Activated CD4-positive, CD25-positive, alpha-beta regulatory T cell (primary cell): ENCODE measurements at places on chromosomes 13 and 19.
A peak's percentile ranks its signal among the peaks of the same experiment; 100 is the strongest.

GRCh38 chr19:54674021-54674617 is 11.3 kb downstream of the LILRB4 start:
- DNase-seq, result no peak

DNA sequence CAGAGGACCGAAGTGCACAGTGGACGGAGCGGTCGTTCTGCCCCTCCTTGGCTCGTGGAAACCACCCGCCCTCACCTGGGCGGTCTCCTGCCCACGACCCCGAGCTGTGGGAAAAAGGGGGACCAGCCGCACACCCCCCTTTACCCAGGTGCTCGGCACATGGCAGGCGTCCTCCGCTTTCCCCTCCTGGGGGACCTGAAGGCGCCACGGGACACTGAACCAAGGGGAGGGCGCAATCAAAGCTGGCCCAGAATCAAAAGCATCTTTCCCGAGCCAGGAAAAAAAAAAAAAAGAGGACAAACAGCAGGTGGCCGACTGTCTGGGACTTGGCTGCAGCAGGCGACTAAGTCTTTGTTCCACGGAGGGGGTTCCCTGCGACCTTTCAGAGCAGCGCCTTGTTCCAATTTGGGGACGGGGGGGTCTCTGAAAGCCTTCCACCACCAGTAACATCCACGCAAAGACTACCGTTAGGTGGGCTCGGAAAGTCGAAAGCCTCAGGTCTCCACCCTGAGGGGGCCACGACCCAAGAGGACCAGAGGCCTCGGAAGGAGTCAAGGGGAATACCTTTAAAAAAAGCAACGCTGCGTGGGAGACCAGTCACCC is 1.1 kb downstream of the MBD3 start:
- DNase-seq, result no peak

DNA sequence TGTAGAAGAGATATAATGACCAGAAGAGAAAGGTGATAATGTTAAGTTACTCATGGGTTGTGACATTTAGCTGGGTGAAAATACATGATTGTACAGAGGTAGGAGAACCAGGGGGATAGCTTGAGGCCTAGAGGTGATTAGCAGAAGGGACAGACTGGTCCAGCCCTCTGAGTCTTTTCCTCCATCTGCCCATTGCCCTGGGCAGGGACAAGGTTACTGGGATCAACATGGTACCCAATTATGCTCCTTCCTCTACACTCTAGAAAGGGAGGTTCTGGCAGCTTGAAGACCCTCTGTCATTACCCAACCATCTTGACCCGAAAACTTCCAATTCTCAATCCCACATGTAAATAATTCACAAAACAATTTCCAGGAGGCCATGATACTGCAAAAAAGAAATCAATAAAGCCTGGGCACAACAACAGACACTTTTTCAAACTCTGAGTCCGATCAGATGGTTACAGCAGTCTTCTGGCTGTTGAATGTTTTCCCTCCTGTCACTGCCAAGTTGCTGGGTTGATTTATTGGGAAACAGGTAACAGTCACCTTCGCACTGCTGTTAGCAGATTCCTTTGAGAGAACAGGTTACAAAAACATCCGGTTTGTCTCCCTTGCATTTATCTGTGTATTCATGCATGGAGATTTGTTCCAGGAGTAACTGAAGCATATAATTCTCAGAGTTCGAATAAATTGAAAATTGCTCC is 239.1 kb upstream of the HTR2A start:
- DNase-seq, result no peak

DNA sequence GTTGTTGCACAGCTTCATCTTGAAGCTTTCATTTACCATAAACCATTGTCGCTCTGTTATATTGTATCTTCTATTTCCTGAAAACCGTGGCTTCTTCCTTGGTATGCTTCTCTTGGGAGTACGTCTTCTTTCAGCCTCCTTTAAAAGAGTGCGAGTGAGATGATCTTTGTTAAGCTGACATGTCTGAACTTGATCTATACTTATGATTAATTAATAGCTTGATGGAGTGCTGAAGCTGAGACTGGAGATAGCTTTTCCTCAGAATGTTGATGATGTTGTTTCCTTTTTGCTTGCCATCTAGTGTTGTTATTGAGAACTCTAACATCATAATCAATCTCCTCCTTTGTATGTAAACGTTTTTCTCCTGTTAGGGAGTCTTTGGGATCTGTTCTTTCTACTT is 529.3 kb upstream of the SPRY2 start:
- DNase-seq, result no peak

DNA sequence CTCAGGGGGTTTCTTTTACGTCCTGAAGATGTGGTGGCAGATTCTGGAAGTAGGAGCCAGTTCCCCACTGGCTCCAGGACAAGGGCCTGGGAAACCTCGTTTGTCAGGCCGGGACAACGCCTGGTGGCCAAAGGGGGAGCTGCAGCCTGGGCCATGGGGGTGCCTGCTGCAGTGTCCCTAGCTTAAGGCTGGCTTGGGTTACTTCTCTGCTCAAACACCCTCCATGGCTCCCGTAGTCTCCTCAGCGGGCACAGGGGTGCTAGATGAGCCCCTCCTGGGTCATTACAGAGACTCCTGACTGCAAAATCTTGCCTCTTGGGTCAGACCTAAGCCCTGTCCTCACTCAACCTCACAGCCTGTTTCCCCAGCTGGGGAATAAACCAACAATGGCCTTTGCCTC is 14.7 kb downstream of the CILP2 start:
- no peak for DNase-seq

GRCh38 chr19:42282819-42283187 is 13.8 kb downstream of the CIC start:
- no peak for DNase-seq

GRCh38 chr19:16289594-16289993 is 35.0 kb upstream of the KLF2 start:
- no peak for DNase-seq

GRCh38 chr13:31032528-31033113 is 100.2 kb downstream of the TEX26 start:
- DNase-seq, result no peak

DNA sequence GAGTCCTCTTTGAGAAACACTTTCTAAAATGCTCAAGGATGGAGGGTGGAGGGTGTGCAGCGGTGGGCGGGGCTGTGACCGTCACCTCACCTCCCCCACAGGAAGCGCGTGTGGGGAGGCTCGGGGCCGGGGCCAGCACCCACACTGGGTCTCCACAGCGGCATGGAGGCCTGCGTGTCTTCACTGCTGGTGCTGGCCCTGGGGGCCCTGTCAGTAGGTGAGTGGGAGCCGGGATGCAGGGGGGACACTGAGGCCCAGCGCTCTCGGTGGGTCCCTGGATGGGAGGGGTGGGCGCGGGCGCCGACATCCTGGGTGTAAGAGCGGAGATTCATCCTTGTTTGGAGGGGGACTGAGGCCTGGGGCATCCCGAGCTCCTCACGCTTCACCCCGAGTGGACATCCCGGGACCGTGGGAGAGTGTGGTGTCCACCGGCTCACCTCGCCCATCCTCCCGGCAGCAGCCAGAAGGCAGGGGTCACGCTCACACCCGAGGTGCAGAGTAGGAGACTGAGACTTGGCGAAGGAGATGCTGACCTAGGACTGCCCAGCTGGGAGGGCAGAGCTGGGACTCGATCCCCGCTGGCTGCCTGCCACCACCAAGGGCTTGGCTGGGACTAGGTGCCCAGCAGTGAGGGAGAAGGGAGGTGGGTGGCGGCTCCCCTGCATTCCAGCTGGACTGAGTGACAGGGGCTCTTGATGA is at the start of gene GZMM:
Gene GZMM (plus strand): TSS at position 144 of the 699 bp plus-strand sequence. CDS start 19 bp downstream, at position 163.
- DNase-seq, result no peak

DNA sequence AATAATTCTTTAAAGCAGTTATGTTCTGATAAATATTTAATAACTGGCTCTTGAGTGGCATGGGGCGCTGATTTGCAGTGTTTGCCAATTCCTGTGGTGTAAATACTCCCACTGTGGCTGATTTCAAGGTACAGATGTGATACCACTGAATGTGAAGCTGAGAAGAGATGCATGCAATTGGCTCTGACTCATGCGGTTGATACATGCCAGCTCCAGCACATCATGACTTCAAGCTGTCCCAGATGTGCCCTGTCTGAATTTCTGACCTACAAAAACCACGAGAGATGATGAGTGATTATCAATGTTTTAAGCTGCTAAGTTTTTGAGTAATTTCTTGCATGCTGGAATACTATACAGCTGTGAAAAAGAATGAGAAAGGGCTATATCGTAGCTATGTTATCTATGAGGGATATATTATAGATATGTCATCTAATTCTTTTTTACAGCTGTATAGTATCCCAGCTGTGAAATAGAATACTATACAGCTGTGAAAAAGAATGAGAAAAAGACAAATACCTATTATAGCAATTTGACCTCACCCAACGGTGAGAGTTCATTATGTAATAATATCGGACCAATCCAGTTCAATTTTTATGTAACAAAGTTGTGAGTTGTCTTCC is 7.6 kb upstream of the ACSBG2 start:
- no peak for DNase-seq

DNA sequence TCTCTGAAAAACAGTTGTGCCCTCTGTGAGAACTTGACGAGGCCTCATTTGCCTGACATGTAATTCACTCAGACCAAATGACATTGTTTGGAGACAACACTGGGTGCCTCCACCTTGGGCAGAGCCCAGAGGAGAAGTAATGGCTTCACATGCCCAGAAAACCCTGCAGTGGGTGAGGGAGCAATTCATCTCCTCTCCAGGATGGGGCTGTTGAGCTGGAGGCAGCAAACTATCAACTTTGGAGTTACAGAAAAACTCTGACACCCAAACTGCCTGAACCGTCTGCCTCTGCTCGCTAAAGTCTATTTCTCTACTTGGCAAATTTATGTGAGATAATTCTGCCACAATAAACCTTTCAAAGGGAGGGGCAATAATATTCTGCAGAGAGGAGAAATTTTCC is 146.9 kb downstream of the DCLK1 start:
- no peak for DNase-seq

DNA sequence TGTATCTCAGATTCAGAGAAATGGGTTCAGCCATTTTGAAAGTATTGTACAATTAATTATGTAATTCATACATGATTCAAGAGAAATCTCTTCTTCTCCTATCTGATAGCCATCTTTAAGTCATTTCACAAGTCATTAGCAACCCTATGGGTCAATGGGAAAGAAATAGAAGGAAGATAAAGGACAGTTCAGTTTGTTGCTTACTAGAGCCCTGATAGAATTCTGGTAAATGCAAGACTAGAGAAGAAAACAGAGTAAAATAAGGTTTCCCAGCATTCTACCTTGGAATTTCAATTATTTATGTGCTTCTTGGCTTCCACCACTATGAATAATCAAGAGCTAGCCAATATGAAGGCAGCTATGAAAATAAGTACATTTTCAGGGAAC is 117.7 kb downstream of the LHFPL6 start:
- DNase-seq, result no peak

DNA sequence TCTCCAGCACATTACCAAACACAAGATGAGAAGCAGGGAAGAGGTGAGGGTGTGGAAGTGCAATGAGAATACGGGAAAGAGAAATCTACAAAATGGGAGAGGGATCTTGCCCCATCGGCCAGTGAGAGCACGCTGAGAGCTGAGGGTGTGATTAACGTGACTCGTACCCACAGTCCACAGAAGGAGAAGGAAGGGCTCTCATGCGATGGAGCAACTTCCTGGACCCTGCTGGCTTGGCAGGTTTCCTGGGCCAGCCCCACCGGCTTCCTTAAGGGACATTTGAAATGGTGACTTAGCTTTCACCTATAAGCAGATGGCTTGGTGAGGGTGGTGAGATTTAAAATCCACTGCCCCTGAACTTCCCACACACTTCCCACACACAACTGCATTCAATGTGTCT is 740.1 kb downstream of the UQCRFS1 start:
- DNase-seq, result no peak

DNA sequence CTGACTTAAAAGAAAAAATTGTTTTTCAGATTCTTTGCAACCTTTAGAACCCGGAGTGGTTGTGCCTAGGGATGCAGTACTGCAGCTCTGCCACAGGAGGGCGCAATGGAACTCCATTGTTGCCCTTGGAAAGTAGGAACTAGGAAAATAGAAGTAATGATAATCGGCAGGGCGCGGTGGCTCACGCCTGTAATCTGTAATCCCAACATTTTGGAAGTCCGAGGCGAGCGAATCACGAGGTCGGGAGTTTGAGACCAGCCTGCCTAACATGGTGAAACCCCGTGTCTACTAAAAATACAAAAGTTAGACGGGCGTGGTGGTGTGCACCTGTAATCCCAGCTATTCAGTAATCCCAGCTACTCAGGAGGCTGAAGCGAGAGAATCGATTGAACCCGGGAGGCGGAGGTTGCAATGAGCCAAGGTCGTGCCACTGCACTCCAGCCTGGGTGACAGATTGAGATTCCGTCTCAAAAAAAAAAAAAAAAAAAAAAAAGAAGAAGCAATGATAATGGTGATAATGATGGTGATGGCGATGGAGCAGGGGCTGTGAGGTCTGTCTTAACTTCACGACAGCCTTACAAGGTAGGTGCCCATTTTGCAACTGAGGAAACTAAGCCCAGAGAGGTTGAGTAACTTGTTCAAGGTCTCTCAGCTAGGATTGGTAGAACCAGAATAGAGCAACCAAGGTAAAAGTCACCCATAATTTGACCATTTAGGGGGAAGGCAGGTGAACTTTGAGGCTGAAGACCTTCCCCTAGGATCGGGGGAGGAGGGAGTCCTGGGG is 5.5 kb upstream of the ADAMTS10 start:
- no peak for DNase-seq

GRCh38 chr13:109784590-109785140 is 1.7 kb downstream of the IRS2 start:
- peak; percentile 22 for DNase-seq

- no peak for DNase-seq
These were observed 99.9 kb downstream of the GNG7 start for GRCh38 chr19:2602391-2603181.

GRCh38 chr19:2327773-2328400 is 499 bp downstream of the LSM7 start:
- DNase-seq, result no peak

- no peak for DNase-seq
These were observed 183.6 kb upstream of the EDNRB start for GRCh38 chr13:78102121-78102677.

GRCh38 chr13:78709028-78709427 is 50.1 kb upstream of the OBI1 start:
- DNase-seq, result no peak

GRCh38 chr13:79481685-79482052 is 714 bp downstream of the NDFIP2 start:
- peak; percentile 6 for DNase-seq

- DNase-seq, result no peak
These were observed 37.3 kb upstream of the CD33 start for GRCh38 chr19:51187395-51188226.

DNA sequence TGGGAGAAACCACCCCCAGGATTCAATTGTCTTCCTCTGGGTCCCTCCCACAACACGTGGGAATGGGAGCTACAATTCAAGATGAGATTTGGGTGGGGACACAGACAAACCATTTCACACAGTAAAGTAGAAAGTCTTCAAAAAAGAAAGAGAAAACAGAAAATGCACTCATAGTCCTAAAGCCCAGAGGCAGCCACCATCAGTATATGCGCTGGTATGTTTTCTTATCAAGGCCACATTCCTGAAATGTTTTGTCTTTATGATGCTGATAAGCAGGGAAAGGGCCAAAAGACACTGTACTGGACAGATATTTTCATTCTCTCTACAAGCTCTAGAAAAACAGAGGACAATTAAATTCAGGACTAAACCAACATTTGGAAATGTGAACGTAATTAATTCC is 375.8 kb upstream of the TSHZ3 start:
- DNase-seq, result no peak
